Right lung (tissue), 10 donors: ENCODE measurements at places on chromosomes 1 and 21. TPM values are rescaled to one million over a fixed set of nuclear protein-coding genes. Genes with fewer than 3 reads are reported as not detected.

CRYAA gene
- not detected for polyA plus RNA-seq

LCE6A gene
- not detected for polyA plus RNA-seq

MYOG gene
- polyA plus RNA-seq = not detected

CYP4Z1 gene
- polyA plus RNA-seq = 0.26 TPM

AMY2B gene
- polyA plus RNA-seq = 48.0 TPM

ZC3H12A gene
- polyA plus RNA-seq = 2.2 TPM

ANGPTL3 gene
- 0.27 TPM for polyA plus RNA-seq

SH2D1B gene
- 0.23 TPM for polyA plus RNA-seq

NOS1AP gene
- polyA plus RNA-seq = 2.1 TPM

SH3BGR gene
- polyA plus RNA-seq = 0.77 TPM

LCE1A gene
- not detected for polyA plus RNA-seq

LAMB3 gene
- 57.8 TPM for polyA plus RNA-seq

SLAMF9 gene
- polyA plus RNA-seq = not detected

BGLAP gene
- polyA plus RNA-seq = 7.8 TPM

SLC1A7 gene
- polyA plus RNA-seq = 0.68 TPM

CRP gene
- not detected for polyA plus RNA-seq

PLPPR5 gene
- 5.5 TPM for polyA plus RNA-seq

SPRR4 gene
- polyA plus RNA-seq = not detected

HUNK gene
- 5.6 TPM for polyA plus RNA-seq

SLC26A9 gene
- polyA plus RNA-seq = 4.5 TPM

HSPA13 gene
- 39.8 TPM for polyA plus RNA-seq

TMEM51 gene
- polyA plus RNA-seq = 18.6 TPM

SNX7 gene
- 45.5 TPM for polyA plus RNA-seq

PRAMEF4 gene
- not detected for polyA plus RNA-seq

PLA2G2F gene
- polyA plus RNA-seq = not detected

NUP210L gene
- 0.09 TPM for polyA plus RNA-seq

C1QTNF12 gene
- 0.48 TPM for polyA plus RNA-seq

CYP4A22 gene
- polyA plus RNA-seq = 0.12 TPM

CTBS gene
- polyA plus RNA-seq = 15.2 TPM

PRAMEF5 gene
- not detected for polyA plus RNA-seq

PTGFR gene
- polyA plus RNA-seq = 0.22 TPM

OR2AK2 gene
- polyA plus RNA-seq = not detected

PRAMEF18 gene
- not detected for polyA plus RNA-seq

AIM2 gene
- 0.28 TPM for polyA plus RNA-seq

IFI44L gene
- polyA plus RNA-seq = 3.0 TPM

CRYBG2 gene
- 1.5 TPM for polyA plus RNA-seq

FAM163A gene
- polyA plus RNA-seq = 0.06 TPM

NECTIN4 gene
- polyA plus RNA-seq = 10.9 TPM

TSSK3 gene
- 4.0 TPM for polyA plus RNA-seq

HSD3B2 gene
- 0.19 TPM for polyA plus RNA-seq

ADAMTSL4 gene
- polyA plus RNA-seq = 20.6 TPM

SERINC2 gene
- polyA plus RNA-seq = 9.4 TPM
